ENCODE measurements at places on chromosomes 2 and 18. TPM values are rescaled to one million over a fixed set of nuclear protein-coding genes. Genes with fewer than 3 reads are reported as not detected.

- DNase-seq: no peak
Observed at GRCh38 chr2:234823877-234824376, 127.9 kb upstream of the SH3BP4 start.

DNA sequence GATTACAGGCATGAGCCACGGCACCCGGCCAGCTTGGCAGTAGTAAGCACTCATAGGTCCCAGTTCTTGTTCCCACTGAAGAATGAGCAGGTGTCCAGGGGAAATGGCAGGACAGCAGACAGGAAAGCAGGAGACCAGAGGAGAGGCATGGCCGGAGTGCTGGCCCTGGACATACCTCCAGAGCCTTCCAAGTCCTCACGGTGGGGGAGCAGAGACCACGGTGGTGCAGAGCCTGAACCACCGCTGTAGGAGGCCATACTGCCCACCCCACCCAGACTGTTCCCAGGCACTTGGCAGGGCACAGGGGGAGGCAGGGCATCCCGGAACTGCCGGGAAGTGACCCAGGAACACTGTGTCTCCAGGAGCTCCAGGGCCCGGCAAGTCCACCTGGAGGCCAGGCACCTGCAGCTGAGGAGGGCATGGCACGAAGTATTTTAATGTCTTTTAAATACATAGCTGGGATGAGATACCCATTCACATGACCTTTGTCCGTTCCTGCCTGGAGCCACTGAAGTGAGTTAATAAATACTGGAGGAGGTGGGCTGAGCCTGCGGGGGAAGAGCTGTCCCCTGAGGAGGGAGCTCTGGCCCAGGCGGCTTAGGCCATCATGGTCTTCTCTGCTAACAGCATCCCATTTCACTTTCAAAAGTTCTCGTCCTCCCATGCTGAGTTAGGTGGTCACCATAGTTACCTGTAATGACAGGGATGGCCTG is 49.7 kb upstream of the TFCP2L1 start:
- no peak for DNase-seq

- no peak for DNase-seq
Observed at GRCh38 chr18:34729740-34730355, 19.8 kb downstream of the DTNA start.

- no peak for DNase-seq
Observed at GRCh38 chr2:119704670-119705120, 25.7 kb downstream of the TMEM177 start.

DNA sequence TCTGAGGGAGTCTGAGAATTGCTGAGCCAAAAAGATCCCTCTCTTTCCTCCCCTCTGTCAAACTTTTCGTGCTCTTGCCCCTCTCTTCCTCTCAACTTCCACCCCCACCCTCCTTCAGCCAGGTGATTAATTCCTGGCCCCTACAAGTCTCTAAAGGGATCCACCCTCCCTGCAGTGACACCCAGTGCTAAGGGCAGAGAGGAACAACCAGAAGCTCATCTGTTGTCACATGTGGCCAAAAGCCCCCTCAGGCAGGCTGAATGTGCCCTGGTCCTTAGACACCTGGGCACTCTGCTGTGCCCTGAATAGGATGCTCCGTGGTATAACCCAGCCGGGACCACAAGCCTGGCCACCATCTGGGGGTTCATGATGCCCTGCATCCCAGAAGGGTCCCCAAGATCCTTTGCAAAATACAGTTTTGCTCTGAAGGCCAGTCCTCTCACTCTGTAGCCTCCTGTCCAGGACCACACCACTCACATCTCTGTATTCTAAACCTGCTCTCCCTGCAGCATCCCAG is 234.4 kb downstream of the BCL11A start:
- no peak for DNase-seq

- no peak for DNase-seq
Observed at GRCh38 chr2:145691659-145692058, 1171.7 kb upstream of the ZEB2 start.

GRCh38 chr2:48483916-48484315 is 46.0 kb upstream of the STON1 start:
- no peak for DNase-seq

- DNase-seq: no peak
Observed at GRCh38 chr2:166610913-166611305, 116.9 kb upstream of the SCN7A start.

DNA sequence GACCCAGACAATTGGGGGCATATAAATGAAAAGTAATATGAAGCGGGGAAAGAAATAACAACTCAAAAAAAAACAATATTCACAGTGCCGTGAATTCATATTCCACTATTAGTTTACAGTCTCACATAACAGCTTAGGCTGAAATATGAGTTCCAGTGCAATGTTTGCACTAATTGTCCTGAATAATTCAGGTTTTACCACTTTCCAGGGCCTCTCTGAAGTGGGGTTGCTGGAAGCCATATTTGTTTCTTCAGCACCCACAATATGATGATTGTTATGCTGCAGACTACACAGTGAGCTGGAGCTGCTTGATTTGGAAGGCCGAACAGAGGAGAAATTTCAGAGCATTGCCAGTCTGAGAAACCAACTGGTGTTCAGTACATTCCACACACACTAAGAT is 894.5 kb upstream of the ACVR2A start:
- DNase-seq: no peak

DNA sequence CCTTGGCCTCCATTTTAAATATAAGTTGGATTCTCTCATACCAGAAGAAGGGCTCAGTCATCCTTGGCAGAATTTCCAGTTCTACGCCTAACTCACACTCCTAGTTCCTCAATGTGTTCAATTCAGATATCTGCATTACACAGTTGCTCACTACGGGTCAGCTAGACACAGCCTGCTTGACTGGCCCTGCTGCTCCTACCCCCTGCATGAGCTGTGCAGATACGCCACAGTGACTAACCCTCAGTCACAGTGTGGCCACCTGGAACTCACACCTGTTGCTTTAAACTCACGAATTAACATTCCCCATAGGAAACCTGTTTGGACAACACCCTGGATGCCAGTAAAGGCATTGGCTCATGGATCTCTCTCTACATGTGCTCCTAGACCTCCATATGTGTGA is 429.6 kb downstream of the NCKAP5 start:
- DNase-seq: no peak

GRCh38 chr2:47862949-47863348 is 43.3 kb downstream of the FBXO11 start:
- DNase-seq: no peak

- no peak for DNase-seq
Observed at GRCh38 chr2:81276595-81276994, 972.0 kb upstream of the LRRTM1 start.

GRCh38 chr18:59360381-59360780 is 1.3 kb upstream of the LMAN1 start:
- no peak for DNase-seq

- no peak for DNase-seq
Observed at GRCh38 chr2:39902103-39902502, 123.0 kb upstream of the THUMPD2 start.

CCDC102B gene
- polyA plus RNA-seq: 5.0 TPM

REG1B gene
- not detected for polyA plus RNA-seq

SERPINB8 gene
- polyA plus RNA-seq: 35.8 TPM

C2orf81 gene
- 8.8 TPM for polyA plus RNA-seq

MYO3B gene
- polyA plus RNA-seq: not detected
